CD4-positive, alpha-beta T cell treated with Interleukin-2 at 100 ng/mL for 4 hours (primary cell): ENCODE measurements at places on chromosomes 11 and 22.

DNA sequence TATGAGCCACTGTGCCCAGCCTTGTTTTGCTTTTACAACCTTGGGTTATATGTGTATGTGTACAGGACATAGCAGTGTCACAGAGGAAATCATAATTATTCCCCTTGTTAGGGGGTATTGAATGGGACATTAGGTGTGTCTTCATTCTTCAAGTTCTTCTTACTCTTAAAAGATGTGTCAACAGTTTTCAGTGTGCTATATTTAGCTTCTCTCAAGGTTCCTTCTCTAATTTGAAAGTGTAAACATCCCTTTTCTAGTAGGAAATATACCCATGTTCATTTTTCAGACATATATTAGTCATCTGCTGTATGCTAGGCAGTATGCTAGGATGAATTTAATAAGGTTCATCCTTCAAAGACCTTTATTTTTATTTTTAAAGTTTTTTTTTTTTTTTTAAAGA is 17.1 kb downstream of the PCF11 start:
- no peak for DNase-seq

- DNase-seq, result no peak
These were observed 1112.0 kb upstream of the RAG2 start for GRCh38 chr11:37710031-37710430.

- DNase-seq, result no peak
These were observed 17.8 kb upstream of the KCNJ11 start for GRCh38 chr11:17406082-17406817.

- DNase-seq, result no peak
These were observed 611.1 kb downstream of the SOX6 start for GRCh38 chr11:15745266-15745665.

GRCh38 chr11:11078344-11079086 is 220.7 kb upstream of the ZBED5 start:
- no peak for DNase-seq

- no peak for DNase-seq
These were observed 76.2 kb downstream of the ZBTB16 start for GRCh38 chr11:114135737-114136151.

DNA sequence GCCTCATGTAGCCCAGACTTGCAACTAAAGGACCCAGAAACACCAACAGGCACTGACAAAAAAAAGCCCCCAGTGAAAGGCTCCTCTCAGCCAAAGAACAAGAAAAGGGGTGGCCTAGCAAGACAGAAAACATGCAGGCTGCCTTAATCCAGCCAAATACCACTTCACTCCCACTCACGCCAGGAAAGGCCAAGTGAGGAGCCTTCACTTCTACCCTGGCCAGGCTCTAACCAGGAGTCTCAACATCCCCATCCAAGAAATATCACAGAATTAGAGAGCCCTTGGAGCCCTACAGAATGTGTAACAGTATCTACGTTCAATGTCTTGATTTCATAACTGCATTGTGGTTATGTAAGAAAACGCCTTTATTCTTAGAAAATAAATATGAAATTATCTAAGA is 149.0 kb downstream of the APOL5 start:
- DNase-seq, result no peak

GRCh38 chr11:72224564-72225410 is at the start of gene INPPL1:
Gene INPPL1 (plus strand): TSS chr11:72224767. CDS start chr11:72224985, 218 bp downstream.
- peak; percentile 32 for DNase-seq

GRCh38 chr22:45212992-45213751 is 27.5 kb downstream of the KIAA0930 start:
- no peak for DNase-seq

DNA sequence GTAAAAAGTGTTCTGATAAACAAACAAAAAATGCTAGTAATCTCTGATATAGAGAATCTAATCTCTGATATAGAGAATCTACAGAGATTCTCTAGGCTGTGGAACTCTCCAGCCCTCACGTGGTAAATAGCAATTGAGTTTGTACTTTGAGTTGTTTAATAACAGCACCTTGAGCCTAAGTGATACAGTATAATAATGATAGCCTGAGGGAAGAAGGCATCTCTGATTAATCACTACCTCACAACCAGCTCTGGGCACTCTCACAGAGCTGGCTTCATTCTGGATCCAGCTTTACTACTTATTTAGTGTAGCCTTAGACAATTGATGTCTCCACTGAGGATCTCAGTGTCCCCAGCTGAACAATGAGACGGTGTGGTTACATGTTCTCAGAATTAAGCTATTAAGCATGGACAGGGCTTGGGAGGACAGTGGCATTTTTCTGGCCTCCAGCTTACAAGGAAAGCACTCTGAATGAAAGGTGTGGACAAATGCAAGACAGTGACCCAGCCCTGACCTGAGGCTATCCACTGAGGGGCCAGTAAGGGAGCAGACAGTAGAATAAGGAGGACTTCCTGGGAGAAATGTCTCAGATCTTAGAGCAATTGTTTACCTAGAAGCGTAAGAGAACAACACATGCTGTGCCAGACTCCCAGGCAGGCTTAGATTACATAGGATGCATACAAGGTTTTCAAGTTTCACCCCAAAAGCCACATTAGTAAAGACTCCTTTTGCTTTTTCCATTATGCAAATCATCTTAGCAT is 88.7 kb upstream of the DRD2 start:
- DNase-seq, result no peak

DNA sequence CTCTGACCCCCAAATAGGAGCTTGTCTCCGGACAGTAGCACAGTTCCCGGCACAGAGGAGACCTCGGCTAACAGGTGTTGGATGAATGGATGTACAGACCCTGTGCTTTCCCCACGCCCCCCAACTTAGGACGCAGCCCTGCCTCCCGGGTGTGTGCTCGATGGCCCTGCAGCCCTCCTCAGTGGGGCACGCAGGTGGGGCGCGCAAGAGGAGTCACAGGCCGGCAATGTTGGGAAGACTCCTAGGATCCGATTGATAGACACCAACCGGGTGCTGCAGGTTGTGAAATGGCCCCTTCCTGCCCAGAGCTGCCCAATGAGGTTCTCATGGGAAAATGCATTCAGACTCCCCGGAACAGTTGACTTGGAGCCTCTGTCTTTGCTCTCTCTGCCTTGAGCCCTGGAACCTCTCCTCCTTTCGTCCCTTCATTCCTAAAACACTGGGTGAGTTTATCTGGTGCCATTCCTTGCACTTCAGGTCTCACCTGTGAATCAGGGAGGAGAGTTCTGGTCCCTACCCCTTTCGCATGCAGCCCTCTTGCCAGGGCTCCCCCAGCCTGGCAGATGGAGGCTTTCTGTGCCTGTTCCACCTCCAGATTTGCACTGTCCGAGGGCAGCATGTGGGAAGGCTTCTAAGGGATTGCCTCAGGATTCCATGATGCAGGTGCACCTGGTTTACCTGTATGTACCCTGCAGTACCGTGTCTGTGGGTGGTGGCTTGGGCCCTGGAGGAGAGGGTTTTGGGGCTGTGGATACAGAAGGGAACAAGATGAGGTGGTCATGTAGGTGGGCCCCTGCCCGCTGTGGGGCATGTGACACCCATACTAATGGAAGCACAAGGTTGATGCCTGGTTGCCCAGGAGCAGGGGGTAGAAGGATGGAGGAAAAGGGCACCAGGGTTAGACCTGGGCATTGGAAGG is 1.2 kb downstream of the MICALL1 start:
- DNase-seq, result no peak

DNA sequence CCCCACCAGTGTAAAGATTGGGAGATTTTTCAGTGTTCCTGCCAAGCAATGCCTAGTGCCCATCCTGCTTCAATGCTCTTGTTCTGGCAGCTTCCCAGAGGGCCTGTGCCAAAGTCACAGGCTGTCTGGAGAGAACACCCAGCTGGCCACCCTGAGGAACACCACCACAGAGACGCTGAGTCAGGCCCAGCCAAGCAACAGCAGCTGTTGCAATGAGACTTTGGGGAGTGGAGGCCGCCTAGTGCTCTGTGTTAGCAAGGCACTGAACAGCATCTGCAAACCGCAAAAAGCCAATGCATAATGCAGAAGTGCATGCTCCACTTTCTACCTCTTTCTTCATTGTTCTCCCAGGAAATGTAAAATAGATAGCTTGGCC is 168.1 kb downstream of the NXPE2 start:
- DNase-seq, result no peak

DNA sequence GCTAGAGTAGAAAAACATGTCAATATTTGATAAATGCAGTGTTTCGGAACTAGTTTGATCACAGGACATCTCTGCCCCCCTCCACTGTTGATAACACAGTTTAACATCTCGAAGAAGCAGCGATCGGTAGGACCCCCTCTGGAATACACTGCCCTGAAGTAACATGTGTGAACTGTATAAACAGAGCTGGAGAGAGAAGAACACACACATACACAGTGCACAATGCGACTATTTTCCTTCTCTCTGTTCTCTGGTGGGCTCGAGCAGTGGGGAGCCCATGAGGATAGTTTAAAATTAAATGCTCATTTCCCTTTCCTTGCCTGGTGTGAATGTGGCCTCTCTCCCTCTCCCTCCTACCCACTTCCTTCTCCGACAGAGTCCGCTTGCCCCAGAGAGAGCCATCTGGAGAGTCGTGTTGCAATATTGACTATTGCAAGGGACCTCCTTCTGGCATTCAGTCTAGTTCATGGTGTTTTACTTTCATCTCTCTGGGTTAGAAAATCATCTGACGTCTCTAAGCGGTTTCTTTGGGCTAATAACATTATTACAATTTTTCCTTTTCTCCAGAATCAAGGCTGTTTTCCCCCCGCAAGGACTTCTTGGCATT is 51.6 kb upstream of the BARX2 start:
- no peak for DNase-seq

DNA sequence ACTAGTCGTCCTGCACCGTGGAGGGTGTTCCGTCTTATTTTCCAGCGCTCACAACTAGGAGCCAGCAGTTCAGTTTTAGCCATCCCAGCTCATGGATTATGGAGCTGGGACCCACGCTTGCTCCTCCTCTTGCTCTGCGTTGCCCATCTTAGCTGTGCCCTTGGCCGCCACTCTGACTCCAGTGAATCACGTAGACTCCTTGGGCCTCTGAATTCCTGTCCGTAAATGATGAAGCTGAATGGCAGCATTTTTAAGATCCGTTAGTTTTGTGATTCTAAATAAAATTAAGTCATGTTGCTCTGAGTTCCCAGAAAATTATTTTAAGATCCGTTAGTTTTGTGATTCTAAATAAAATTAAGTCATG is 23.8 kb downstream of the BCR start:
- DNase-seq, result no peak

GRCh38 chr11:93732237-93732892 is 8.9 kb downstream of the TAF1D start:
- no peak for DNase-seq

DNA sequence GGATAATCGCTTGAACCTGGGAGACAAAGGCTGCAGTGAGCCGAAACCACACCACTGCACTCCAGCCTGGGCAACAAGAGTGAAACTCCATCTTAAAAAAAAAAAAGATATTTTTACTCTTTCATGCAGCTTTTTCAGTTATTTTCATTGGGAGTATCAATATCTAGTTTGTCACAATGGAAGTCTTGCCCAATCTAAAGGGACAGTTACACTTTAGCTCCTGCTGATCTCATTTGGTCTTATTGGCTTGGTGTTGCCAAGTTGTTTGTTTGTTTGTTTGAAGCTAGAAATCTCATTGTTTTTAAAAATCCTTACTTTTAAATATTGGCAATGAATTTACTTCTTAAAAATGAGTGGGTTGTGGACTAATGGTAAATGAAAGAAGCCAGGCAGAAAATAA is 24.7 kb downstream of the CEP295 start:
- no peak for DNase-seq

DNA sequence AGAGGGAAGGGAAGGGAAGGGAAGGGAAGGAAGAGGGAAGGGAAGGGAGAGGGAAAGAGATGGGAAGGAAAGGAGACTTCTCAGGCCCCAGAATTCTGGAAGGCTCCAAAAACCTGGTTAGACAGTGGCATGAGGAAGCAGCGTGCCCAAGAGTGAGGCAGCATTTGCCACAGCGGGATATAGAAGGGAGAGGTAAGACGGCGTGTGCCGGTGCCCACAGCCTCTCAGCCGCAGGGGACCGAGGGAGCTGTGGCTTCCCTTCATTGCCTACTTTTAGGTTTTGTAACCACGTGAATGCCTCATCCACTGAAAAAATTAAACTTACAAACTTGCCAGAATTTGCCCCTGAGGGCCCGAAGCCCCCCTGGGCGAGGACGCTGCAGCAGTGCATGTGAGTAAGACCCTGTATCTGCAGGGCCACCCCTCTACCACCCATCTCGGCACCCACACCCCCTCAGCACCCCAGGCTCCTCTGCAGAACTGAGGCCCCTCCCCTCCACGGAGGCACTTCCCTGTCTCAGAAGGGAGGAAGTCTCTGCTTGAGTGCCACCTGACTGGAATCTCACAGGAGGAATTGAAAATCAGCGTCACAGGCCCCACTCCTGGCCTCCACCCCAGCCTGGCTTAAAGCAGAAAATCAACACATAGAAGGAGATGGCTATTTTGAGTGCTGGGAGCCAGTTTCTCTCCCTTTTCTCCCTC is 58.1 kb downstream of the LINC01488 start:
- no peak for DNase-seq

DNA sequence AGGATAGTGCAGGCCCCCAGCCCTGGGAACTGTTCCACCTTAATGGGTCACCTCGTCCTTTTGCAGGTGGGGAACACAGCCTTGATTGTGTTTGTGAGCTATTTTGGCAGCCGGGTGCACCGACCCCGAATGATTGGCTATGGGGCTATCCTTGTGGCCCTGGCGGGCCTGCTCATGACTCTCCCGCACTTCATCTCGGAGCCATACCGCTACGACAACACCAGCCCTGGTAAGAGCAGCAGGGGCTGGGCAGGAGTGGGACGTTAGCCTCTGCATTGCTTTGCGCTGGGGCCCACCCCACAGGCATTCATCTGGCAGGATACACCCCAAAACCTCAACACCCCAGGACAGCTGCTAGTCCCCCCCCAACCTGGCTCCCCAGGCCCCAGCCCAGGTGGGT is 14.8 kb downstream of the SLCO2B1 start:
- no peak for DNase-seq

GRCh38 chr22:39593066-39593930 is 22.7 kb downstream of the CACNA1I start:
- DNase-seq, result no peak

DNA sequence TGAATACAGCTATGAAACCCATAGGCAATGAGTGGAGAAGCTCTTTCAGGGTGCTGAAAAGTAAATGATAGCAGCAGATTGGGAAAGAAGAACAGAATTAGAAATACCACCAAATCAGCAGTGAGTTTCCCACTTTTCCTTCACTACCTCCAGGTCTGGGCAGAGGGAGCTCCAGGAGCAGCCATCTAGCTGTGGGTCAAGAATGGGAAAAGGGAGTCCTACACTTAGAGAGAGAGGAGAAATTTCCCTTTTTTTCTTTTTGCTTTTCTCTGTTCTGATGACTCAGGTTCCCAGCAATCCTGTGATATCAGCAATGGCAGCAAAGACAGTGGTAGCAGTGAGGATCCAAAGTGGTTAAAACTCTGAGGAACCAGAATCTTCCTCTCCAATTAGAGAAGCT is 263.9 kb downstream of the NXPE2 start:
- DNase-seq, result no peak

GRCh38 chr11:43197379-43197778 is 114.4 kb upstream of the API5 start:
- DNase-seq, result no peak

- DNase-seq, result peak; percentile 31
These were observed 525 bp downstream of the BIK start for GRCh38 chr22:43110927-43111623.

- no peak for DNase-seq
These were observed 117.3 kb upstream of the CTSC start for GRCh38 chr11:88454881-88455280.
